ENCODE measurements at places on chromosomes 11 and 22. TPM values are rescaled to one million over a fixed set of nuclear protein-coding genes. Genes with fewer than 3 reads are reported as not detected.

The BLID gene
- total RNA-seq, result 4.5 TPM

- DNase-seq, result peak; percentile 79
These were observed 889 bp upstream of the DMC1 start for GRCh38 chr22:38570779-38571364.

GRCh38 chr11:19714022-19714386 lies 1.4 kb downstream of the NAV2 start:
- DNase-seq, result no peak

GRCh38 chr22:37249986-37250385 lies 5.9 kb upstream of the RAC2 start:
- no peak for DNase-seq
